ENCODE measurements at places on chromosomes 7 and 10.

DNA sequence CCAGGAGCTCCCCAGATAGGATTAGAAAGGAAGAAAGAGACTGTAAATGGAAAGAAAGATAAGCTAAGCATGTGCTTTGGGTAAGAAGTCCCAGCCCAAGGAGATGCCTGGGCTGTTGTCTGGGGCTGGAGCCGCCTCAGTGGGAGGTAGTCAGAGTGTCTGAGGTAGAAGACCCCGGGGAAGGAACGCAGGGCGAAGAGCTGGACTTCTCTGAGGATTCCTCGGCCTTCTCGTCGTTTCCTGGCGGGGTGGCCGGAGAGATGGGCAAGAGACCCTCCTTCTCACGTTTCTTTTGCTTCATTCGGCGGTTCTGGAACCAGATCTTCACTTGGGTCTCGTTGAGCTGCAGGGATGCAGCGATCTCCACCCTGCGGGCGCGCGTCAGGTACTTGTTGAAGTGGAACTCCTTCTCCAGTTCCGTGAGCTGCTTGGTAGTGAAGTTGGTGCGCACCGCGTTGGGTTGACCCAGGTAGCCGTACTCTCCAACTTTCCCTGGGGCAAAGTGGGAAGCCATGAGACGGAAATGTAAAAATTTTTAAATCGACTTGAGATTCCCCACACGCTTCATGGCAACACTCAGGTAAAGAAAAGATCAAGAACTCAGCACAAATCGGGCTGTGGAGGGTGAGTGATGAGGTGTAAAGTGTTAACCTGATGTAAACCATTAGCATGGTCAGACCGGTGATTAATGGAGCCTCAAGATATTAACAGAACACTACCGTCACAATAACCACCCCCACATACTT is 1.3 kb downstream of the HOXA1 start:
- DNase-seq = no peak

GRCh38 chr7:12757443-12757842 is 70.0 kb downstream of the ARL4A start:
- DNase-seq = no peak

- DNase-seq = no peak
These were observed 13.8 kb upstream of the GPR146 start for GRCh38 chr7:1030444-1031070.

DNA sequence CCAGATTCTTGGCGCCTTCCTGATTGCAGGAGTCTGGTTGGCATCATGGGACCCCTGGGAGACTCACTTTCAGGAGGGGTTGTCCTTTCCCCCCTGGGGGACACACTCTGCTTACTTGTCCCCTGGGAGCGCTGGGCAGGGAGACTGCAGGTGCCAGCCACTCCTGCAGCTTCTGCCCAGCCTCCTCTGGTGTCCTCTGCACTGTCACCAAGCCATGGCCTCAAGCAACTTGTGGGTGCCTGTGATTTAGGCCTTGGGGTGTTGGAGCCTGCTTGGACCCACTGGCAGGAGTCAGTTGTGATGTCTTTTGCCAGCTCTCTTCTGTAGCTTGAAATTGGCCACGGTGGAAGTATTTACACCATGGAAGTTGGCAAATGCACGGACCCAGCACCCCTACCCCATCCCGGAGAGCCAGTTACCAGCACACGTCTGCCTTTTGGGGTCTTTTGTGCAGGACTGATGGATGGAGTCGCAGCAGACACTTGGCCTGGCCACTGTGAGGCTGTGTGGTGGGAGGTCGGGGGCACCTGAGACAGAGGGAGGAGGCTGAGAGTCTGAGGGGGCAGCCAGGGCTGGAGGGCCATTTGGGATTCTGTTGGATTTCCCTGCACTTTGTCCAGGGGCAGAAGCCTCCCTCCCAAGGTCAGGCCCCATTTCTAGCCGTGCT is 104.7 kb downstream of the LHPP start:
- no peak for DNase-seq

DNA sequence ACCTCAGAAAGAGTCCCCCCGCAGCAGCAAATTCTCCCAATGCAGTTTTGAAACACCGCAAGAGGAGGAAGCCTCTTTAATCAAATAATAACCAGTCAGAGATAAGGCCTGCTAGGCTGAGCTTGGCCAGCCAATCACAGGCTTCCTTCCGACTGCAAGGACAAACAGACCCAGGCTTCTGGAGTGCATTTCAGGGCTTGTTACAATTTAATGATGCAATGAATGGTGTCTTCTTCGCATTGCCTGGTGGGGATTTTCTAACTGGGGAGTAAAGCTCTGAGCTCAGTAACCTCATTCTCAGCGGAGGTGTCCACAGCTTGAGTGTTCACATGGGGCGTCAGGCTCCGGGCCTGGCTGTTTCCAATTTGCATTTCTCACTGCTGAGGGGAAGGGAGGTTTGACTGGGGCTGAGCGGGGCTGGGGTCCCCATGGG is 31.8 kb upstream of the GPAM start:
- no peak for DNase-seq

GRCh38 chr7:35975851-35976454 is 175.1 kb downstream of the SEPTIN7 start:
- DNase-seq = peak; percentile 85

DNA sequence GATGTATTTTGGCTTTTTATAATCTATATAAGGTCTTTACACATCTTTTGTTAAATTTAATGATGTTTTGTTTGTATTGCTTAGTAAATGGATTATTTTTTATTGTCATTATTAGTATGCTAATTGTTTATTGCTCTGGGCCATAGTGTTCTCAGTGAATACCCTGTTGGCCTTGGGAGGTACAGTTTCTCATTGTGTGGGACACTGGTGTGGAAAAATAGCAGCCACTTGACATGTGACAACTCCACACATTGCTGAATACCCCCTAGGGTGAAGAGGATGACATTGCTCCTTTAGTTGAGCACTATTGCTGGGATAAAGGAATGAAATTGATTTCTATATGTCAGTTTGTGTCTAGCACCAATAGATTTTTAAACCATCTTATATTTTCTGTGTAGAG is 130.9 kb downstream of the CCNY start:
- no peak for DNase-seq

- no peak for DNase-seq
These were observed 547.7 kb downstream of the TNS3 start for GRCh38 chr7:47034180-47034579.

- DNase-seq = no peak
These were observed 69.4 kb downstream of the VOPP1 start for GRCh38 chr7:55502858-55503440.

GRCh38 chr10:114207349-114207748 is 28.2 kb downstream of the TDRD1 start:
- no peak for DNase-seq

GRCh38 chr7:116588225-116588624 is 63.4 kb downstream of the CAV1 start:
- no peak for DNase-seq

DNA sequence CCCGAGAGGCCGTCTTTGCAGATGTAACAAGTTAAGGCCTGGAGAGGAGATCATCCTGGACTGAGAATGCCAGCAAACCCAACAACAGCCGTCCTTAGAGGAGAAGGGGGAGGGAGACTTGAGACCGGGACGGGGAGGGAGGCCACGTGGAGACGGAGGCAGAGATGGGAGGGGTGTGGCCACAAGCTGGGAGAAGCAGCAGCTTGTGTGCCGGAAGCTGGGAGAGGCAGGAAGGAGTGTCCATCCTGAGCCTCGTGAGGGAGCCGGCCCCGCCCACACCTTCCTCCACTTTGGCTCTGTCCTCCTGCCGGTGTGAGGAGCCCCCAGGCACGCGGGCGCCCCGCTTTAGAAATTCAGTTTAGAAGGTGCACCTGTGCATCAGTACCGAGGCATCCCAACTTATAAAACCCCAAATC is 95.7 kb downstream of the DNAJB6 start:
- DNase-seq = peak; percentile 64

DNA sequence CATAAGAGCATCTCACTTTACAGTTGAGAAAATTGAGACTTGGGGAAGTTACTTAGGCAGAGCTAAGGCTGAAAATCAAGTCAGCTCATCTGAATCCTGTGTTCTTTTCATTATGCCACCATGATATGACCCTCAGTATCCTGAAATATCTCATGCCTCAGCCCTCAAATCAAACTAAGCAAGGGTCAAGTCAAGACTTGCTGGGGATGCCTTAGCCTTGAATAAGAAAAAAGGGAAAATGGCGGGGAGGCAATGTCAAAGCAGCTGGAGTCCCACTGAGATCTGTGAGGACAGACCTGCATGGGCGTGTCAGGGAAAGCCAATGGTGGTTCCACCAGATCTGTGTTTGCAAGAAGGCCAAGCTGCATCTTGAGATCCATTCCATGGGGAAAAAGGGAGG is 91.0 kb upstream of the CACUL1 start:
- DNase-seq = no peak

- DNase-seq = no peak
These were observed 122.7 kb downstream of the KCNMA1 start for GRCh38 chr10:77514870-77515269.

DNA sequence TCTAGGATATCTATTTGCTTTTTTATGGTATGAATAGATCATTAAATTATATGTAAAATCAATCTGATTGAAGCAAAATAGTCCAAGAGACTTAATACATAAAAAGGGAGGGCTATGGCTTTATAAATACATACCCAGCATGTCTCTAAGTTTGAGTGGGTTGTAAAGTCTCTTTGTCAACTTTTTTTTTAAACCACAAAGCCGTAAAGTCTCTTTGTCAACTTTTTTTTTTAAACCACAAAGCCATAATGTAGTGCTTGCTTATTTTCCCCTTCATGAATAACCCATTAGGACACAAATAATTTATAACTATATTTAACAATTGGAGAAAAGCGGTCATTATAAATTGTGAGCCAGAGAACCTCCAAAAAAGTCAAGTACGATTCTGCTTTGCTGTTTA is 5.7 kb downstream of the HECTD2 start:
- DNase-seq = peak; percentile 26

DNA sequence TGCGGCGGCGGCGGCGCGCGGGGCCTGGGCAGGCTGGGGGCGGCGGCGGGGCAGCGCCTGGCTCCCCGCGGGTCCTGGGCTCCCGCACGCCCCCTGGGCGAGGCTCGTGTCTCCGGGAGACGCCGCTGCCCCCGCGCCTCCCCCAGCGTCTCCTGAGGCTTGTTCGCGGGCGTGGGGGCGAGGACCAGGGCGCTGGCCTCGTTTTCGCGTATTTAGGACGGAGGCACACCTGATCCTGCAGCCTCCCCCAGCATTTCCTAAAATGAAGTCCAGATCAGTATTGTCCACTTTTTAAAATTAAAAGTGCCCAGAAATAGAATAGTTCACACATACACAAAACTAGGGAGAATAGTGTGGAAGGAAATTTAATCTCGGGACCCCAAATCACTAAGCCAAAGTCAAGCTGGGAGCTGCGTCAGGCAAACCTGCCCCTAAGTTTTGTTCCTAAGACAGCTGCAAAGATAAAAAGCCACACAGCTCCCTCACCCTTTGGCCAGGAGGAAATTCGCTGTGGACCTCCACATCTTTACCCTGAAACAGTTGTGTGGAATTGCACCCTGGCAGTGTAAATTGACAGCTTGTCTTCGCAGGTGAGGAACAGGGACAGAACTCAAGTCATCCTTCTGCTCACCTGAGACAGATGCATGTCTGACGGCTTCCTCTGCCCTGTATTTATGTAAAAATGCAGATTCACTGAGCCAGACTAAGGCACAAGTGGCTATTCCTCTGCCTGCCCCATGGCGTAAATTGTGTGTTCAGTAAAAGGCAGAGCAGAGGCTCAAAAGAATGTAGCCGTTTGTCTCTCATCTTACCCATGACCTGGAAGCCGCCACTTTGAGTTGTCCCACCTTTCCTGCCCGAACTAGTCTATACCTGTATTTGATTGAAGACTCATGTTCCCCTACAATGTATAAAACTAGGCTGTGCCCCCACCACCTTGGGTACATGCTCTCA is 740 bp downstream of the GALNT11 start:
- DNase-seq = no peak

- DNase-seq = no peak
These were observed 152.6 kb downstream of the POU6F2 start for GRCh38 chr7:39130274-39130673.

- no peak for DNase-seq
These were observed 172.3 kb upstream of the PPP2R2D start for GRCh38 chr10:131728286-131729228.

DNA sequence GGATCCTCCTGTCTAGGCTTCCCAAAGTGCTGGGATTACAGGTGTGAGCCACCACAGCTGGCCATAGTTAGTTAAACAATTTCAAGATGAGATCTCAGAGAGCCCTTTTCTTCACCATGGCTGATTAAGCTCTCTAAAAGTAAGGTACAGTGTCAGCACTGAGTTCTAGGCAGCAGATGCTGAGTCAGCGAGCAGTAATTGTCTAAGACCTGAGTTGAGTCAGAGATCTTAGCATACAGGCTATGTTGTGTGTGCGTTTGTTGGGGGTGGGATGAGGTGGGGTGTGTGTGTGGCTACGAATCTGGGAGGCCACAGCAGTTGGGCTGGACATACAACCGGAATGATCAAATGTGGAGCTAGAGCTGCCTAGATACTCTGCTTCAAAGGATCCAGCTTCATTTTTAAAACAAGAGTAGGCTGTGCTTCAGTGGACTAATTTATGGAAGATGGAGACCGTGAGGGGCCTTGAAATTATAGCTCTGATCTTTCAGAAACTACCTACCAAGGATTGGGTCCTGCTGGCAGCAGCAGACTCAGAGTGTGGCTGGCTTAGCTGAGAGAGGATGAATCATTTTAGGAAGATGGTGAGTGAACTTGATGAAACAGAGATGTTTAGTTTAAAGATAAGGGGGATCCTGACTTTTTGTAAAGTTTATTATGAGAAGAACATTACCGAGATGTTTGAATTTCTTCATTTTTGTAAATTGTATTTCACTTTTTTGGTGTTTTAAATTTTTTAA is 17.5 kb upstream of the MTPN start:
- no peak for DNase-seq

GRCh38 chr10:96238646-96239623 is 32.4 kb downstream of the BLNK start:
- DNase-seq = no peak

GRCh38 chr10:114881417-114881816 is 56.6 kb upstream of the TRUB1 start:
- no peak for DNase-seq

- DNase-seq = no peak
These were observed 20.9 kb upstream of the GRIFIN start for GRCh38 chr7:2497065-2497464.

GRCh38 chr10:124354411-124355382 is 64.0 kb downstream of the OAT start:
- DNase-seq = peak; percentile 37

- DNase-seq = no peak
These were observed 29.0 kb upstream of the UBE2D1 start for GRCh38 chr10:58305821-58306220.

GRCh38 chr10:93465806-93466675 is 16.1 kb downstream of the MYOF start:
- peak; percentile 92 for DNase-seq

GRCh38 chr7:121006711-121007315 is 18.3 kb downstream of the CPED1 start:
- no peak for DNase-seq

DNA sequence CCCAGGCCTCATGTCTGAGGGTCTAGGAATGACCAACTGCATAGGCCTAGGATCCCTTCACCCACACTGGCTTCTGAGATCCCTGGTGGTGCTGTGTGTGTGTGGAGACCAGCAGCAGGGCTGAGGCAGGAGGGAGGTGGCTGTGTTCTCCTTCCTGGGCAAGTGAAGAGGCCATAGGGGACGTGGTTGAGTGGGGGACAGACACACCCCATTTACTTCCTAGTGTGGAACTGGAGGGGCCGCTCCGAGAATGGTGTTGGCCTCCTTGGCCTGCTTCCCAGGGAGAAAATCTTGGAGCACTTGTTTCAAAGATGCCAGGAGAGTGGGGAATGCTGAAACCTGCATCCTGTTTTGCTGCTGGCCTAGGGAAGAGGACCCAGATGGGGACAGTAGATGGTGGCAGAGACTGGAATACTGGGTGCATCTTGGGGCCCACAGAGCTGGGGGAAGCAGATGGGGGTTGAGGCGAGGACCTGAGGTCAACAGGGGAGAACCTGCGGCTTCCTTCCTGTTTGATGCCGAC is 19.1 kb downstream of the UBTD1 start:
- no peak for DNase-seq

Measured in LoVo (cell line).